CD14-positive monocyte (primary cell): ENCODE measurements at places on chromosomes 1 and 21.

GRCh38 chr1:233459470-233459945 lies 132.0 kb downstream of the MAP3K21 start:
- no peak for DNase-seq

GRCh38 chr1:152623203-152623844 lies 421 bp upstream of the LCE3A start:
- DNase-seq, result no peak

GRCh38 chr21:42535602-42536171 lies 22.0 kb downstream of the SLC37A1 start:
- DNase-seq, result no peak

DNA sequence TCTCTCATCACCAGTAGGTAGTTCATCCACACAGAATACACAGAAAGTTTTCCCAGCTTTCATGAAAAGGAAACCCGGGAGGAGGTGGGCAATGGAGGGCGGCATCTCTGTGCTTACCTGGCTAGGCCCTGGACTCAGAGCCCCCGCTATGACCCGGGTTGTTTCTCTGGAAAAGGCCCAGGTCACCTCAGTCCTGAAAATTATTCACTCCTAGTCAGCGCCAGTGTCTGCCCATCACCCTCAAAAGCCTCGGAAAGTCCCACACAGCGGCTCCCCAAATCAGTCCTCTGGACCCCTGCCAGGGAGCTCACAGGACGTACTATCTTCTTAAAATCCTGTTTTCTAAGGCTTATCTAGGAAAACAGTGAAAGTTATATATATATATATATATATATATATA lies 51.2 kb downstream of the TCP10L start:
- DNase-seq, result no peak

GRCh38 chr1:109112056-109112651 lies 1.8 kb upstream of the ELAPOR1 start:
- peak; percentile 19 for DNase-seq

- DNase-seq, result no peak
These were observed 49.6 kb downstream of the MEGF6 start for GRCh38 chr1:3561702-3562101.

GRCh38 chr1:59892841-59893811 lies 33.4 kb downstream of the CYP2J2 start:
- DNase-seq, result no peak

GRCh38 chr21:18164933-18165332 lies 79.7 kb upstream of the CHODL start:
- DNase-seq, result no peak

DNA sequence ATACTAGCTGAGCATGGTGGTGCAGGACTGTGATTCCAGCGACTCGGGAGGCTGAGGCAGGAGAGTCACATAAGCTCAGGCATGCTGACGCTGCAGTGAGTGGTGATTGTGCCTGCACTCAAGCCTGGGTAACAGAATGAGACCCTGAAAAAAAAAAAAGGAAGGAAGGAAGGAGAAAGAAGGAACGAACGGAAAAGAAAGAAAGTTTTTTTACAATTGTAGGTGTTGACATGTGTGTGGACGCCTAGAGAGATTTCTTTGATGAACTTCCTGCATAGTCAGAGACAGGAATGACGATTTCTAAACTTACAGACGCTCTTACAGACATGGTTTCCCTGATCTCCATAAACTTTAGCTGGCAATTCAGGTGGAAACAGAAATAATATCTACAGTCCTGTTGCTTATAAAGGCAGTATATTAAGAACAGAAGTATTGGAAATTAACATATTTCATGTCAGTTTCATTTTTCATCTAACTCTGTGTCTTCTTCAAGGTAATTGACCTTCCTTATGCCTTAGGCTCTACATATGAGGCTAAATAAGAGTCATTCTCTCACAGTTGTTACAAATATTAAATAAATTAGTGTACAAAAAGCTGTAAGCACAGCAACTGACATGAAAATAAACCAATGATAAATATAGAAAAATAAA lies 4.1 kb downstream of the SAMSN1 start:
- DNase-seq, result no peak

DNA sequence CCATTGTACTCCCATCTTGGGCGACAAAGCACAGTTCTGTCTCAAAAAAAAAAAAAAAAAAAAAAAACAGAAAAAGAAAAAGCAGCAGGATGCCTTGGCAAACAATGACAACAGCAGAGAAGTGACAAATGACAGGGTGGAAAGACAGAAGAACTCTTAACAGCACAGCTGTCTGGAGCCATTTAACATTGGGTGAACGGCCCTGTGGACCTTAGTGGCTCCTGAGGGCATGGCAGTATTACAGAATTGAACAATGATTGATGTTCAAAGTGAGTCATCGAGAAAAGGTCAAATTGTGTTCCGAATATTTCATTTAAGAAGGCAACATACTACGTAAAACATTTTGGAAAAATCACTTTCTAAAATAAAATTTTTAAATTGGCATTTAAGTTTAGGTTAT lies 30.0 kb downstream of the DNASE2B start:
- no peak for DNase-seq
